Activated gamma-delta T cell treated with Interleukin-2 at 50 U/mL for 16 hours (primary cell): ENCODE measurements at places on chromosomes 3 and 15.

- DNase-seq: no peak
These were observed 138.6 kb downstream of the DMXL2 start for GRCh38 chr15:51483985-51484384.

DNA sequence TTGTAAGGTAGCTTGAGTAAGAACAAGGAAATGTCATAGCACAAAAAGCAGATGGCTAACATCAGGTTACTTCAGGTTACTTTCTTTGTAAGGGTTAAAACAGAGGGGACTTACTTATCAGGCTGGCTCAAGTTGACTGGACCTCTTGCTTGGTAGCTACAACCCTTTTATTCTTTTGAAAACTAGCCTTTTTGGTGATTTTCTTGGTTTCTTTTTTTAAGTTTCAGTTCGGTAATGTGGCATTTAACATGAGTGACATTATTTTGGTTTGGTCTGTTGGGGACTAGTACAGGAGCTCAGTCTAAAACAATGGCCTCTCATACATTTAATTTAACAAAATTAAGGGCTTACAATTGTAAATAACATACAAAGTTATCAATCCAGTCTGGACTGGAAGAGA is 621.4 kb downstream of the OTOL1 start:
- DNase-seq: no peak

DNA sequence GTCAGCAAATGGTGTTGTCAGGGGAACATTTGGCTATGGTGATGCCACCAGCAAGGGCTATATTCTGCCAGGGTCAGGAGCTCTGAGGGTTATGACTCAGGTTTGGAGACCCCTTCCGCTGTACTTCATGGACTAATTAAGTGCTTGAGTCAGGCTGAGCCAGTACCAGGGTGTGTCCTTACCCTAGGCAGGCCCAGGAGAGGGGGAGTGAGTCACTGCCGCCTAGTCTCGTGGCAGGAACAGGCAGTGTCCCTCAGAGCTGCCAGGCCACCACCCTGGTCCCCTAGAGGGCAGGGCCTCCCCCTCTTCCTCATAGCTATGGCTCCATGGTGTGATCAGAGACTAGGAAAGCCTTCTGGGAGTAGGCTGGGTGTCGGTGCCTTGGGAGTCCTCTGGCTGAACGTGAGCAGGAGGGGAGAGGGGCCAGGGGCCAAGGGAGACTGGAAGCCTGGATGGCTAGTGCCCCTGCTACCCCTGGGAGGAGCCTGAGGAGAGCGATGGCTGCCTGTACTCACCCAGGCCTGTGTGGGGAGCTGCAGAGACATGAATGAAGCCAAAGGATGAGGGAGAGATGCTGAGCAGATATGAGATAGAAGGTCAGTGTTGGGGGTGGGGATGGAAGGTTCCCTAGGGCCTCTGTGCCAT is 10.6 kb downstream of the MAPKAPK3 start:
- DNase-seq: no peak

DNA sequence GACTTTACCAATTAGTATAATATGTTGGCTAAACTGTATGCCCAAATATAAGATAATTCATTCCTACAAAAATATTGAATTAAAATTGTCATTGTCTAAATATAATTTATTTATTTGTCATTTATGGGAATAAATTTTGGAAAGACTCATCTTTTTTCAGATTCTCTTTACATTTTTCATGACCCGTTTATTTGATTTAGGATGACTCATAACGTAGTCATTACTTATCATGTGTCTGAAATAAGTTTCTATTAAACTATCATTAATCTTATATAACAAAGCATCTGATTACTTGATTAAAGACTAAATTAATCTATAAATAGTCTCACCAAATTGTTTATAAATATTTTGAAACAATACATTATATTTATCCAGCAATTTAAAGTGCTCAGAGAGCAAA is 516.6 kb downstream of the CADM2 start:
- DNase-seq: no peak

GRCh38 chr3:37491776-37492175 is 317.4 kb upstream of the LRRFIP2 start:
- DNase-seq: no peak

GRCh38 chr3:128006061-128007032 is 45.9 kb upstream of the SEC61A1 start:
- no peak for DNase-seq

GRCh38 chr3:177523067-177523675 is 325.9 kb upstream of the TBL1XR1 start:
- DNase-seq: no peak

GRCh38 chr15:92017882-92018534 is 164.5 kb downstream of the SLCO3A1 start:
- no peak for DNase-seq
